ENCODE measurements at places on chromosomes 2 and 18.
A peak's percentile ranks its signal among the peaks of the same experiment; 100 is the strongest.

GRCh38 chr2:705971-706511, 28.8 kb upstream of the TMEM18 start:
- peak; percentile 34 for DNase-seq

DNA sequence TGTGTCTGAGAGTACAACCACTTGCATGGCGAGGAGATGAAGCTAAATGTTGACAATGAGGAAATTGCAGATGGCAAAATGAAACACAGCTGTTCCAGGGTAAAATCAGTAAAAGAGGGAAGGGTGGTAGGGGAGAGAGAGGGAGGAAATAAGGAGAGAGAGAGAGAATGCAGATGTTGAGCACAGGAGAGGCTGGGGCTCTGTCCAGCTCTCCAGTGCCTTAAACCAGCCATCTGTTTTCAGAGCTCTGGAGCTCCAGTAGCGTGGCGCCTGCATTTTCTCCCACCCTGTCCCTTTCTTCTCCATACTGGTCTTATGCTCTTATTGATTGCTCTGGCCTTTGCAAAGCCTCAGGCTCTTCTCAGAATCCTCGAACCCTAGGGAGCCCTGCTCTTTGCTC, 52.7 kb upstream of the BOD1L2 start:
- no peak for DNase-seq

GRCh38 chr18:3652380-3653262, 202.6 kb downstream of the TGIF1 start:
- DNase-seq, result no peak

DNA sequence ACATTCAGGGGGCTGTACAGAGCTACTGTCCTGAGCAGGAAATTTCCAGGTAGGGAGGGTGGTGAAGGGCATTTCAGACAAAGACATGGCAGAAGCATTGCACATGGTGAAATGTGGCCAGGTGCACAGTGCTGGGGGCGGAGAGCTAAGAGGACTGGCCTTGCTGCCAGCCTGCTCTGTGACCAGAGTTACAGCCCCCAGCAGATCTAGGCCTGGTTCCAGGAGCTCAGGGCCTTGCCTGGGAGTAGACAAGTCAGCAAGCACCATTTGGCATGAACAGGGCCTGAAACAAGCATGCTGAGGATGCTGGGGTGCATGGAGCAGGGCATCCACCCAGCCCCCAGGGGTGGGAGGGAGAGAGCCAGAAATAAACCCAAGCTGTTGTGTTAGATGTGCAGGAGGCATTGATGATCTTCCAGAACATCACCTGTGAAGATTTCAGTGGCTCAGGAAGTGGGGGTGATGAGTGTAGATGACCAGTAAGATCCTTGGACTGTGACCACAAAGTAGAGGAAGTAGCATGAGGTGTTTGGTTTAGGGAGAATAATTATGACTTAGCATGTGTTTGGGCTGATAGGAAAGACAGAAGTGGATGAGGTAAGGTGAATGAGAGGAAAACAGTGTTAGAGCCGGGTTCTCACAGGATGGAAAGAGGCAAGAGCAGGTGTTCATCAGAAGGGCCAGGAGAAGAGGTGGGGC, 61.1 kb downstream of the COA5 start:
- no peak for DNase-seq

- peak; percentile 64 for DNase-seq
Measured at GRCh38 chr2:197453914-197454398, 604 bp downstream of the COQ10B start.

GRCh38 chr2:48114256-48114655, 208.0 kb upstream of the FBXO11 start:
- DNase-seq, result peak; percentile 35

GRCh38 chr18:11661430-11661829, 27.6 kb upstream of the GNAL start:
- no peak for DNase-seq

GRCh38 chr2:173750353-173750801, 214.8 kb downstream of the SP3 start:
- no peak for DNase-seq

- DNase-seq, result no peak
Measured at GRCh38 chr2:10524851-10525572, 76.9 kb upstream of the ODC1 start.

DNA sequence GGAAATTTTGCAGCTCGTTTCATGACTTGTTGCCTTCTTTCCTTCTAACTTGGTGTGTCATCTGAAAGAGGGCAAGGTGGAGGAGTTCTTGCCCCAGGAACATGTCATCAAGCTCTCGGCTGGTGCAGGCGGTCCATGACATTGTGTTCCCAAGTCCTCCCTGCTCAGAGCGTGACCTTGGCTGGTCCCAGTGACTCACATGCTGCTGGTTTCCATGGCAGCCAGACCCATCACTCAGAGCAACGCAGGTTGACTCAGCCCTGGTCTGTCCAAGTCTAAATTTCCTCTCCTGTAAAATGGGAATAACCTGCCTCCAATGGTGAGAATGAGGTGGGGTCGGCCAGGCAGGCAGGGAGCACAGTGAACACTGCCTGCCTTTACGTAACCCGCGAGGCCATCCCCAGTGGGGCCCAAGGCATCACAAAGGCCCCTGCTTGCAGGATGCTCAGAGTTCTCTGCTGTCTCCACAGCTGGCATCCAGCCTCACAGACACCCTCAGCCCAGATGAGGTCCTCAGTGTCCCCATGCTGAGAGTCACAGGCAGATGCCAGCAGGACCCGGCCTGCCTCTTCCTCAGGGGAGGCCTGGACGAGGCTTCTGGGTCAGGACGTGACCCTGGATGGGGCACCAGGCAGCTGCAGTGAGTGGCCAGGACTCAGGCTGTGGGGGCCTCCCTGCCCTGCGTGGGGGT, 143.7 kb downstream of the TPO start:
- DNase-seq, result no peak

GRCh38 chr2:117271631-117272030, 542.9 kb upstream of the DDX18 start:
- DNase-seq, result no peak

GRCh38 chr18:48295586-48296311, 113.4 kb downstream of the ZBTB7C start:
- no peak for DNase-seq

GRCh38 chr2:70855667-70856066, 20.1 kb upstream of the CD207 start:
- DNase-seq, result no peak

GRCh38 chr2:45855374-45855773, 203.9 kb downstream of the PRKCE start:
- DNase-seq, result no peak

DNA sequence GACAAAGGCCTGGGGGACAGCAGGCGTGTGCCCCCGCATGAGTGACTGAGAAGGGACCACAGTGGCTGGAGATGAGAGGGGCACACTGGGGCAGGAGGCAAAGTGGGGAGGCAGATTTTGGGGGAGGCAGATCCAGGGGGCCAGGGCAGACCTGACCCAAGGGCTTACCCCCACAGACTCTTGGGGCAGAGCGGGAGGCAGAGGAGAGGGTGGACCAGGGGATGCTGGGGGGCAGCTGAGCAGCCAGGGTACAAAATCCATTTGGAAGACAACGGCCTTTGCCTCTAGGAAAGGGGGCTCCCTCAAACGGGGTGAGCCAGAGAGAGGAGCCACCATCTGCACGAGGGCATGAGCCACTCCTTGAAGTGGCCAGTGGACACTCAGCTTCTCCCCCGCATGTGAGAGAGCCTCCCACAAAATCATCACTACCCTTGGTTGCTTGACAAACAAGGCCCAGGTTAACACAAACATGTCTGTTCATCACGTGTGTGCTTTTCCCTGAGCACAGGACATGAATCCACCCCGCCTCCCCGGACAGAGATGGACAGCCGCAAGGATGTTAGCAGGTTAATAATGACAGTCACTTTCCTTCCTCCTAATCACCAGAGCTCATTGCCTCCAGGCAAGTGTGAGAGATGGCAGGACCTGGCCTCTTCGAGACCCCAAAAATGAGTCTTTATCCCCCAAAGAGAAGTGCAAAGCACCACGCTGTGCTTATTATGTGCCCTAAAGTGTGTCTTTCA, 72.0 kb upstream of the RAB6C start:
- no peak for DNase-seq

- DNase-seq, result no peak
Measured at GRCh38 chr2:64848363-64848762, 140.8 kb upstream of the SLC1A4 start.

GRCh38 chr2:160490733-160491685, 2.6 kb downstream of the RBMS1 start:
- no peak for DNase-seq

GRCh38 chr2:231392431-231393148, 2.9 kb upstream of the B3GNT7 start:
- DNase-seq, result no peak

DNA sequence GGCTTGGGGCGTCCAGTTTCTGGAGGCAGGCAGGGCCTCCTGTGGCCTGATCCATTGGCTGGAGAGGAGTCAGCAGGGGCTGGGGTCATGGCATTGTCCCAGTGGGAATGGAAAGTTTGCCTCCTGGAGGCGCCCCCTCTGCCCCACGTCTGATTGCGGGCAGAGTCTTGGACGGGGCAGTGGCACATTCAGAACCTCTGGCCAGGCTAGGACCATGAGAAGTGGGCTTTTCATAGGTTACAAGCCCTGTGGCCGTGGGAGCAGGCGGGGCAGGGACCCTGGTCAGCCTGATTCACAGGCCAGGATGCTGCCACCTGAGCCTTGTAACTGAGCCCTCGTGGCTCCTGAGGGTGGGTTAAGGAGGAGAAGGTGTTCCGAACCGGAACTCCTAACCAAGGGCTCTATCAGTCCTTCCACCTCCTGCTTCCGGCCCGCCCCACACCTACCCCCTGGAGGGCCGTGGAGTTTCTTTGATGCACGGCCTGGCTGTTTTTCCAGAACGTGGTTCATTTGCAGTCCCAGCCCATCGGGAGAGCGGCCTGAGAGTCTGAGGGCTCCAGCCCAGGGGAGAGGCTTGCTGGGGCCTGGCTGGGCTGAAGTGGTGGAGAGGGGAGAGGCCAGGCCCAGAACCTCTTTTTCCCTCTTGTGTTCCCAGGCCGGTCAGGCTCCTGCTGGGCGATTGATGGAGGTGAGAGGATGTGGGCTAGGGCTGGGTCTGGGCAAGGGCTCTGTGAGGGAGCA, 43.9 kb upstream of the PLB1 start:
- DNase-seq, result no peak

DNA sequence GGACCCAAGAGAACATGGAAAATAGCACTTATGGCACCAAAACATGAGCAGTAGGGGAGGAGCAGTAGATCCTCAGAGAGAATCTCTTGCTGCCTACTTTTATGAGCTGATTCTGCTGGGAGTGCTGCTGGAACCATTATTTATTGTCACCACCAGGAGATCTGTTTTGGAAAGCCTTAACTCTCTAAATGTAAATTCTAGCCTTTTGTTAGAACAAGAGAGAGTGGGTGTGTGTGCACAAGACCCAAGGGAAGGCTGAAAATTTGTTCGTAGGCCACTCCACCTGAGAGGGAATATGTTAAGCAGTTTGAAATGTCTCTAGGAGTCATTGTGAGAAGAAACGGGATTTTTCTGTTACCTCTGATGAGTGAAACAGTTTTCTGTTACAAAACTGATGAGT, 16.2 kb upstream of the FAM237A start:
- DNase-seq, result no peak

DNA sequence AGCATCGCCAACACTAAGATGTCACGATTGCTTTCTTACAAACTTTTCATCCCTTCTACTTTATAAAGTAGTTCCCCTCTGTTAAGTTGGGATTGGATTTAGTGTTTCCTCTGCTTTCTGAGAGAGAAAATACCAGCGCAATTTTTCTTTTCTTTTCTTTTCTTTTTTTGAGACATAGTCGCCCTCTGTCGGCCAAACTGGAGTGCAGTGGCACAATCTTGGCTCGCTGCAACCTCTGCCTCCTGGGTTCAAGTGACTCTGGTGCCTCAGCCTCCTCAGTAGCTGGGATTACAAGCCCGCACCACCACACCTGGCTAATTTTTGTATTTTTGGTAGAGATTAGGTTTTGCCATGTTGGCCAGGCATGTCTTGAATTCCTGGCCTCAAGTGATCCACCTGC, 9.0 kb downstream of the RELCH start:
- DNase-seq, result no peak

GRCh38 chr18:79203017-79203605, 133.9 kb downstream of the ATP9B start:
- DNase-seq, result no peak

GRCh38 chr18:62332431-62332830, 7.3 kb downstream of the TNFRSF11A start:
- DNase-seq, result no peak

DNA sequence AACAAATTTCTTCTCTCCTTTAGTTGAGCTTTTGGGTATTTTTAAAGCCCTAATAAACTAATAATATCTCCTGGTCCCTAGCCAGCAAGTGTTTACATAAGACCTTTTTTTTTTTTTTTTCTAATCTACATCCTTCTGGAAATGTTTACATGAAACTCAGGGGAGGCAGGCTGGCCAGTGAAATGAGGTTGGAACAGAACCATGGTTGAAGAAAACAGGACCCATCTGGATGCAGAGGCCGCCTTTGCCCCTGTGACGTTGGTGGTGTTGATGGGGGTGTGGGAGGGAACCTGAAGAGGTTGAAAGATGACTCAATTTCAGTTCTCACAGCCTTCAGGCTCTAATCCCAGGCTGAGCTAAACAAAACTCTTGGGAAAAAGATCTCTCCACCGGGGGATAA, 118.5 kb downstream of the NRP2 start:
- no peak for DNase-seq

- no peak for DNase-seq
Measured at GRCh38 chr2:86453836-86454235, 12.7 kb downstream of the KDM3A start.

GRCh38 chr18:31875301-31875700, 67.6 kb downstream of the TRAPPC8 start:
- DNase-seq, result no peak

DNA sequence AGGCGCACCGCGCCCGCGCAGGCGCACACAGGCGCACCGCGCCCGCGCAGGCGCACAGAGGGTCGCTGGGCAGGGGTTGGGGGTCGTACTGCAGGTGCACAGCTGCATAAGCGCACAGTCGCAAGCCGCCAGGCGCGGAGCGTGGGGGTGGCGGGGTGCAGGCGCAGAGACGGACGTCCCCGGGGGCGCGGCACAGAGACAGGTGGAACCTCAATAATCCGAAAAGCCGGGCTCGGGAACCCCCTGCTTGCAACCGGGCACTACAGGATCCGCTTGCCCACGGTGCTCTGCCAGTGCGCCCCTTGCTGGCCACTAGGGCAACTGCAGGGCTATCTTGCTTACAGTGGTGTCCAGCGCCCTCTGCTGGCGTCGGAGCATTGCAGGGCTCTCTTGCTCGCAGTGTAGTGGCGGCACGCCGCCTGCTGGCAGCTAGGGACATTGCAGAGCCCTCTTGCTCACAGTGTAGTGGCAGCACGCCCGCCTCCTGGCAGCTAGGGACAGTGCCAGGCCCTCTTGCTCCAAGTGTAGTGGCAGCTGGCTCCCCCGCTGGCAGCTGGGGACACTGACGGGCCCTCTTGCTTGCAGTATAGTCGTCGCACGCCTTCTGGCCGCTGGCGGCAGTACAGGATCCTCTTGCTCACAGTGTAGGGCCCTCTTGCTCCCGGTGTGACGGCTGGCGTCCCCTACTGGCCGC, 34.9 kb downstream of the FAM110C start:
- DNase-seq, result no peak
